ENCODE measurements at places on chromosomes 6 and 20. TPM values are rescaled to one million over a fixed set of nuclear protein-coding genes. Genes with fewer than 3 reads are reported as not detected.
A peak's percentile ranks its signal among the peaks of the same experiment; 100 is the strongest.

RIOK1 gene
- total RNA-seq, result 11.8 TPM

DNA sequence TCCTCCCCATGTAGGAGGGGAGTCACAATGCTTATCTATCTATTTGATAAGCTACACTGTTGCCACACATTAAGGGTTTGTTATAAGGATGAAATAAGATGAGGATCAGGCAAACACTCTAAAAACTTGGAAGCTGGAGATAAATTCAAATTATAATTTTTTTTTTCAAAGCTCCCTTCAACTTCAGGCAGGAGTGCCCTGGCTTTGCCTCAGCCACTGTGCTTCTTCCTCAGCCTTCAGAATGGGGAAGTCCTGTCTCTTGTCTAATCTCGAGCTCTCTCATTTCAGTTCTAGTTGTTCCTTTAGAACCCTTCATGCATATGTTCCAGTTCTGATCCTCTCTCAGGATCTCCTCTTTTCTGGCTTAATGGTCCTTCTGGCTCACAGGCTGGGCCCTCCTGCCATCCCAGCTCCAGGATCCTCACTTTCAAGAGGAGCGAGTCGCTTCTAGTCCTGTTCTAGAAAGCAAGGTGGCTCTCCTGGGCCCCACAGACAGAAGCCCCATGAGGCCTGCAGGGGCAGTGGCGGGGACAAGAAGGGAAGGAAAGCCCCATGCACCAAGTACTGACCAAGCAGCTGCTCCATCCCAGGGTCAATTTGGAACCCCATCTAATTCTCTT is 164.3 kb downstream of the VEGFA start:
- DNase-seq, result no peak

- no peak for DNase-seq
These were observed 27.3 kb downstream of the GMPR start for GRCh38 chr6:16265351-16266341.

DNA sequence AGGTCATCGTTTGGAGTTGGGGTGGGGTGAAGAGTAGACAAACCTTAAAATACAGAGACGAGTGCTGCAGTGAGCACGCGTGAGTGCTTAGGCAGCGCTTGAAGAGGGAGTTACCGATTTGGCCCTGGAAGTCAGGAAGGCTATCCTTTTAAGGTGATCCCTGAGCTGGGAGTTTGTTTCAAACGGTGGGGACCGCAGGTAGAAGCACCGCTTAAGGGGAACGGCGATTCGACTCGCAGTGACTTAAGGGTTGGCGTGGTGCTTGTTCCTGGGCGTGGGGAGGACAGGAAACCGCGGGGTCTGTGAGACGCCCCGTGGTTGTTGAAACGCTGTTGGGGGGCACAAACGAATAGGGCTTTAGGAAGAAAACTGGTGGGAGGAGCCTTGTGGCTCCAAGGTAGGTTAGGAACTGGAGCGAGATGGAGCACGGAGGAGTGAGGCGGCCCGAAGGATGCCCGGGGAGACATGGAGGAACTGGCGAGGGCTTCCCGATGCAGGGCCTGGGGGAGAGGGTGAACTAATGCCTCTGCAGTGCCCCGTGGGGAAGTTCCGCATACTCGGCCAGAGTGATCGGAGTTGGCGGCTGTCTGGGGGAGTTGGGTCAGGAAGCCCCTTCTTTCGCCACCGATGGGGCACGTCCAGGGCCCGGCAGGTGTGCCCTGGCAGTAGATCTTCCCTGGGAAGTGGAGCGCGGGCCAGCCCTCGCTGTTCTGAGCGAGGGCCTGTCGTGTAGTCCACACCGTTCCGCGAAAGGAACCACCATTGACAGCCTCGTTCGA is 1.3 kb upstream of the CDYL start:
- DNase-seq, result peak; percentile 8

- peak; percentile 3 for DNase-seq
These were observed 636 bp downstream of the ELOVL2 start for GRCh38 chr6:11043378-11043960.

GRCh38 chr20:40286975-40287531 is 402.0 kb downstream of the MAFB start:
- DNase-seq, result peak; percentile 49

GRCh38 chr6:169216830-169217229 is 36.8 kb downstream of the THBS2 start:
- no peak for DNase-seq

FAM210B gene
- total RNA-seq, result 25.9 TPM

HTR1E gene
- not detected for total RNA-seq

- DNase-seq, result peak; percentile 85
These were observed 2.1 kb downstream of the NQO2 start for GRCh38 chr6:3001773-3002293.

CLIC5 gene
- total RNA-seq, result under 0.01 TPM

DNA sequence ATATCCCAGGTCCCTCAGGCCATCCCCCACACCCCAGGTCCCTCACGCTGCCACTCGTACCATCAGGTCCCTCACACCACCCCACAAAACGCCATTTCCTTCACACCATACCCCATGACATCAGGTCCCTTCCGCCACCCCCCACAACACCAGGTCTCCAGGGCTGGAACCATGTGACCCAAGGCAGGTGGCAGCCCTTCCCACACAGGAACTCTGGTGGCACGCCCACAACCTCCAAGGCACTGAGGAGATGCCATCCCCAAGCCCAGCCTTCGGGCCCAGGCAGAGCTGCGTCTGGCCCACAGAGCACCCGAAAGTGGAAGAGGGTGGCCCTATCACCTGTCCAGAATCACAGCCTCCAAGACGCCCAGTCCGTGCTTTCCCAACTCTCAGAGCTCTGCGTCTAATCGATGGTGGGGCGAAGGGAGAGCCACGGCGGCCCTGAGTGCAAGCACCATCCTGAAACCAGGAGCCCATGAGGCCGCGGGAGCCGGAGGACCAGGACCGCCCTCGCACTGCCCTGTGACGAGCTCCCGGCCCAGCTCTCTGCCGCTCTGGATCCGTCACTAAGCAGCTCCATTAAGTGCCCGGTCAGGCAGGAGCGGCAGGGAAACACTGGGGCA is 12.7 kb downstream of the TAF4 start:
- DNase-seq, result no peak

DNA sequence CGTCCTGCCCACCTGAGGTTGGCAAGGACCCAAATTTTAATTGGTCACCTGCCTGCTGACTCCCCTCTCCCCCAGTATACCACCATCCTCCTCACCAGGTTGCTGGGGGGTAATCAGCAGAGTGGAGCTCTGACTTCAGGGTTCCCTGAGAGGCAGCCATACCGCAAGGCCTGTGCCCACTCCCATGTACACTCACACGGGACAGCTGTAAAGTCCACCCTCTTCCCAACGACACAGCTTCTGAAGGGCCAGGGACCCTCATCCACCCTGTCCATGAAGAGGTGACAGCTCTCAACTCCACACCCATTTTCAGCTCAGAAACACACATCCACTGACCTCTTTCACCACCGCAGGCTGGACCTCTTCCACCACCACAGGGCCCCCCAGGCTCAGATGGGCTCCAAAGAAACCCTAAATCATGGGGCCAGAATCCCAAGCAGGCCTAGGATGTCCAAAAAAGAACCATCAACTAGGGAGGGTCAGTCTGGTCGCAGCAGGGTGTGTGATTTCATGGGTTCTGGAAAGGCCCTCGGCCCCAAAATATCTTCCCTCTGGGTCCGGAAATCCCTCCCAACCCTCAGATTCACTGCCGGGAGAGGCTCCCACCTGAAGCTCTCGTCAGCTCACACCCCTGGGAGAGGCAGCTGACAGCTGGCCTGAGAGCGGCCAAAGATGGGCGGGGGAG is 30.0 kb downstream of the TFEB start:
- DNase-seq, result no peak

- no peak for DNase-seq
These were observed 33.4 kb downstream of the MTRES1 start for GRCh38 chr6:107061125-107062020.

- DNase-seq, result peak; percentile 61
These were observed 973 bp upstream of the BRD2 start for GRCh38 chr6:32967151-32968091.

GRCh38 chr6:163756079-163756478 is 341.6 kb downstream of the QKI start:
- no peak for DNase-seq

DNA sequence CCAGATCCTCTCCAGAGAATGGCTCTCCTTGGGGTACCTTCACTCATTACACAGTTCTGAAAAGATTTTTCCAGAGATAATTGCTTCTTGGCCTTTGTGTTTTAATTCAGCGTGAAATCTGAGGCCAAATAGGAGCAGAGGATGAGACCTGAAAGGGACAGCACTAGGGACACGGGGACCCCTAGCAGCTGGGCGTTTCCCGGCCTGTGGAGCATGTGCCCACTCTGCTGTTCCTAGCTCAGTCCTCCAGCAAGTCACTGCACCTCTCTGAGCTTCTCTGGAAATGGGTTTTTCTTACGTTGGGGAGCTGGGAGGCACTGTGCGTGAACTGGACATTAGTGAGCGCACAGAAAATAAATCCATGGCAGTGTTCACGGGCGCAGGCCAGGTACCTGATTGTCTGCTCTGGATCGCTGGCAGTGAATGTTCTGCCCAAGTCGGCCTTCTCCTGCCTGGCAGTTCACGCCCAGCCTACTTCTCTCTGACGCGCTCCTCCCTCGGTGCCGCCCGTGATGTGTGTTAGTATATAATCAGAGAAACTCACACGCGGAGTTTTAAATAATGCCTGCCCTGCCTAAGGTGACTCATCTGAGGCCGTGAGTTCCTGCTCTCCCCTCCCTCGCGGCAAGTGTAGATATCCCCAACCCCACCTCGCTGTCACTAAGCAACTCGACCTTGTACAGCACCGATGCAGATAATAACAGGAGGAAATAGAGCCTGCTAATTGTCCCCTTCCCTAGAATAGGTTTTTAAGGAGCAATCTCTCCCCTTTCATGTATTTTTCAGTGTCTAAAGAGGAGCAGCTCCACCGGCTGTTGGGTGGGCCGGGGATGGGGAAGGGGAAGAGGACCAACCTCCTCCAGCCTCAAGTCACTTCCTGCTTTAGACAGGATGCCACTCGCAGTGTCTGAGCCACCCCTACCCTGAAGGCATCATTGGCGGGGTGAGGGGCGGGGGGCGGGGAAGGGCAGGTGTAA is 2.7 kb upstream of the TUBB2A start:
- DNase-seq, result no peak

GRCh38 chr6:162157167-162157870 is 570.2 kb downstream of the PRKN start:
- DNase-seq, result no peak

BHLHE23 gene
- not detected for total RNA-seq

DNA sequence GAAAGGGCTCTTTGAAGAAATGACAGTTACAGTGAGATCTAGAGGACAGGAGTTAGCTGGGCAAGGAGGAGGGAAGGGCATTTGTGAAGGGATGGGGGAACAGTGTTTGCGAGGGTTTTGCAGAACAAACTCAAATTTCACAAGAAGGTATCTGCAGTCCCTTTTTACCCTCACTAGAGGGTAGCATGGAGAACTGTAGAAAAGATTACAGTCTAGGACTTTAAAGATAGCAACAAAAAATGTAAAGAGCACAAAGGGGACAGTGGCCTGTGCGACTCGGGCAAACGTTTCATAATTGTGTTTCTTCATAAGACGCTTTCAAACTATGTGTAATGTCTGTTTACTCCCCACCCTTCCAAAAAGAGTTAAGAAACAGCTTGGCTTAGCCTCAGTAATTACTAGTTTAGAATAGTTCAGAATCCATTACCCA is 21.2 kb upstream of the ASXL1 start:
- peak; percentile 52 for DNase-seq

All from lung microvascular endothelial cell (primary cell).